Ascending aorta (tissue), 2 donors: ENCODE measurements at places on chromosomes 16 and 17.
A peak's percentile ranks its signal among the peaks of the same experiment; 100 is the strongest.

GRCh38 chr16:3075523-3075915 lies 10.1 kb downstream of the IL32 start:
- DNase-seq, result no peak

- peak; percentile 68 for DNase-seq
Measured at GRCh38 chr16:2842340-2843000, 12.4 kb downstream of the ZG16B start.

DNA sequence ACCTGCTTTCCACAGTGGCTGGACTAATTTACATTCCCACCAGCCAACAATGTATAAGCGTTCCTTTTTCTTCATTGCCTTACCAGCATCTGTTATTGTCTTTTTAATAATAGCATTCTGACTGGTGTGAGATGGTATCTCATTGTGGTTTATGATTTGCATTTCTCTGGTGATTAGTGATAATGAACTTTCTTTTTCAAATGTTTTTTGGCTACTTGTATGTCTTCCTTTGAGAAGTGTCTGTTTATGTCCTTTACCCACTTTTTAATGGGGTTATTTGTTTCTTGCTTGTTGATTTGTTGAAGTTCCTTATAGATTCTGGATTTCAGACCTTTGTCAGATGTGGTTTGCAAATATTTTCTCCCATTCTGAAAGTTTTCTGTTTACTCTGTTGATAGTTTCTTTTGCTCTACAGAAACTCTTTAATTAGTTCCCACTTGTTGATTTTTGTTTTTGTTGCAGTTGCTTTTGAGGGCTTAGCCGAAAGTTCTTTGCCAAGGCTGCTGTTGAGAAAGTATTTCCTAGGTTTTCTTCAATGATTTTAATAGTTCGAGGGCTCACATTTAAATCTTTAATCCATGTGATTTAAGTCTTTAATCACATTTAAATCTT lies 26.8 kb downstream of the ITGAM start:
- no peak for DNase-seq

DNA sequence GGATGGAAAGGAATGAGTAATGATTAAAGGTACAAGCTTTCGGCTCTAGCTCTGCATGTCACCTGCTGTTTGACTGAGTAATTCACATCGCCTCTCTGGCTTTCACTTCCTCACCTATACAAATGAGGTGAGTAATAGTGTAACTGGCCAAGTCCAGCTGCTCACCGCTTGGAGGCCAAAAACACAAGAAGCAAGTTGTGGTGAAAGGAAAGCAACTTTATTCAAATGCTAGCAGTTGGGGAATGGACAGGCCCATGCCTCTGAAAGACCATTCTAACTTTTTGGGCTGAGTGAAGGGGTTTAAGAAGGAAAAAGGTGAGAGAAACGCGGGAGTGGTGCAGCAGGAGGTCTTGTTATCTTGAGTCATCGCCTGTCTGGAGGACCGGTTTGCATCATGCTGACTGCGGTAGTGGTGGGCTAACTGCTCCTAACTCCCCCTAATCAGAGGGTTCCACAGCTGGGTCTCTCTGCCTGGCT lies 45.7 kb upstream of the CSNK2A2 start:
- no peak for DNase-seq

GRCh38 chr17:14119546-14119945 lies 50.2 kb downstream of the COX10 start:
- DNase-seq, result no peak
